ENCODE measurements at places on chromosomes 2 and 18.

DNA sequence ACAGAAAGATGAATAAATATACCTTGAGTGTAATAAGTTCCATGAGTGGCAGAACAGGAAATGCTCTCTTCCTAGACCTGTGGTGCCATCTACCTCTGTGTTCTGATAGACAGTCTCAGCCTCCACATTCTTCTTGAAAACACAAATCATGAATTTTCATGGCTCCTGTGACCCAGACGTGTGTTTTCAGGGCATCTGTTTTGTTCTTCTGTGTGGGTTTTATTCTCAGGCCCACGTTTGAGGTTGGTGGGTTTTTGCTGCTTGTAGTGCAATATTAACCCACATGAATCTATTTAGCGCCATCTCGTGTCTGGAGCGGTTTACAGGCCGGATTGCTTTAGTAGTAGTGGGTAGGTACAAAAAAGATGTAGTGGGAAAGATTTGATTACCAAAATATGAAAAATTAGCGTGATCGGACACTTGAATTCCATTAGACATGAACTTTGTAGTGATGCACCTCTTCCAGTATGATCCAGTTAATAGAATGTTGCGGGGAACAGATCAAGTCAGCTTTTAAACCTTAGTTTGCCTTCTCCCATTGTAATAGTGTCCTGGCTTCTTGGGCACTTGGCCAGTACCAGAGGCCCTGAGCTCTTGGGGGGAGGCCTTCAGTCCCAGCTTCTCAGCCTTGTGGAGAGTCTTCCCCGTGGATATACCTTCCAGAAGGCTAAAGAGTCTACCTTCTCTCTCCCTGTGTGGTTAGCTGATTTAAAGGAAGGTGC, 256.5 kb downstream of the TPGS2 start:
- peak; percentile 7 for DNase-seq

DNA sequence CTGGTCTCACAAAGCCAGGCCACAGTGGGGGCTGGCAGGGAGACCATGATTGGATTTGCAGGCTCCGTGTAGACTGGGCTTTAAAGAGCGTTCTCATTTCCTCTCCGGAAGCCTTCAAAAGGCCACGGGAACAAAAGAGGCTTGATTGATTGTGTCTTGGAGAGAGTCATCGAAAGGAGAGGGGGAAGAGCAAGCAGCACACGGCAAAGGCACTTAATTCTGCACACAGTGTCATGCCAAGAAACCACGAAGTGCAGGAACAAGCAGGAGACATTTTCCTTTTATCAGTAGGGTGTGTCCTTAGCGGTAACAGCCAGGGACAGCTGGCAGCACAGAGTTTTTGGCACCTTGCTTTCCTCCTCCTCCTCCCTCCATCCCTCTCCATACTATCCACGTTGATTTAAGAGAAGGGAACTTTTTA, 47.7 kb downstream of the GLI2 start:
- no peak for DNase-seq

DNA sequence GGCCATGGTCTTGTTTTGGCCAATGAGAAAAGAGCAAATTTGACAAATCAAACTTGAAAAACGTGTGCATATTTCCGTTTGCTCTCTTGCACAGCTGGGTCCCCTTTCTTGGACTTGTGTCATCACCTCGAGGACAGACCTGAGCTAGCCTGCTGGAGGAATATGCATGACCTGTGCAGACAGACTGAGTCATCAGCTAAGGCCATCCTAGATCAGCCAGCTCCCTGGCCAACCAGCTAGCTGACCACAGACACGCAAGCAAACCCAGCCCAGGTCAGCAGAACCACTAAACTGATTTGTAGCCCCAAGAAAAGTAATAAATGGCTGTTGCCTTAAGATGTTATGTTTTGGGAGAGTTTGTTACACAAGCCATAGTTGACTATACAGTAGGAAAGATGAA, 61.3 kb upstream of the PAX3 start:
- no peak for DNase-seq

DNA sequence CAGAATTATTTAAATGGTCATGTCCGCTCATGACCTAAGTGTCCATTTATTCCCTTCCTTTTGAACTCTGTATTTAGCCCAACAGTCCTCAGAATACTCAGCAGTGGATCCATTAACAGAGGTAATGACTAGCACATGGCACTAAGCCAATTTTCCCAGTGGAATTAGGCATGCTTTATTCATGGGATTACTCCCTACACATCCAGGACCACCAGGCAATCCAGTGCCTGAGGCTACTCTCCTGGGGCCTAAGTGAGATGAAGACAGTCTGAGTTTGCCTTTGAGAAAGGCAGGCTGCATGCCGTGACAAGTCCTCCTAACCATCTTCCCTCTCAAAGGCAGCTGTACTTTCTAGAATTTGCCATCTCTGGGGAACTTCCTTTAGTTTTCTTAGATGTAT, 128.6 kb downstream of the SPOPL start:
- DNase-seq, result no peak

DNA sequence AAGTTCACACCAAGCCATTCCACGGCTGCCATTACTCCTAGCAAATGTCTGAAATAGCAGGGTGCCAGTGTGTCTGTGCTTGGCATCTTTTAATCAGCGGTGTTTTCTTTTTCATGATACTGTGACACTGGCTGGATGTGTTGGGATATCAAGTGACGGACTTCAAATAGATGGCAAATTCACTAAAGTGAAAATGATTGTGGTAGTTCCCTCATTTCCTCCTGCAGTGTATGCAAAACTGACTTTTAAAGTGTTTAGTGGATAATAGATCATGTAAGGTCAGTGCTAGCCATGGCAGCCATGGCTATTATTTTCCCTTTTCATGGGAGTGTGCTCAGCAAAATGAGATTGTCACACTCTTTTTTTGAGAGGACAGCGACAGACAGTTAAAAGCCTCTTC, 261.5 kb upstream of the SIX3 start:
- DNase-seq, result no peak

- no peak for DNase-seq
These were observed 274.5 kb downstream of the PIK3C3 start for GRCh38 chr18:42229211-42230210.

DNA sequence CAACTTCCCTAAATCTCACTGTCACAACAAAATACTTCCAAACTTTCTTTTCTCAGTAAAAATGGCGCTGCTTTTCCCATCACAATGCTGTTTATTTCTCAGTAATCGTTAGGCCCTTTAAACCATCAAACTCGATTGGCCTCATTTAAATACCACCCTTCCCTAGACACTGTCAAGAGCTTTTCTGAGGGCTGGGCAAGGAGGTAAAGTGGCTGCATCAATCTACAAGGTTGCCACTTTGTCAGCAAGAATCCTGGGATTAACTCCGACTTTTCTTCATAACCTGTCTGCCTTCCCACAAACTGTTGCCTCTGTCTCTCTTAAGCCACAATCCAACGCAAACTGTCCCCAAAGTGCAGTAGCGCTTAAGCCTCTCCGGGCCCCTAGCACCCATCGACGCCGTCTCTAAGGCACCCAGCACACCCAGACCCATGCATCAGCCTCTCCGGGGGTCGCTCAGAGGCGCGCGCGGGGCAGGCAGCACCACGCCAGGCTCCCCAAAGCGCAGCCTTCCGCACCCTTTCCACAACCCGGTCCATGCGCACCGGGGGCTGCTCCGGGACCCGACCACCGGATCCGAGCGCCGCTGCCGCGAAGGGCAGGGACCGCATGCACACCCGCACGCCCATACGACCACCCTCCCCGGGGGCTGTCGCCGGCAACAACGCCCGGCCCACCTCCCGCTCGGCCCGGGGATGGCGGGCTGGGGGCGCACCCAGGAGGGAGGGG, 683 bp downstream of the MBOAT2 start:
- peak; percentile 27 for DNase-seq

DNA sequence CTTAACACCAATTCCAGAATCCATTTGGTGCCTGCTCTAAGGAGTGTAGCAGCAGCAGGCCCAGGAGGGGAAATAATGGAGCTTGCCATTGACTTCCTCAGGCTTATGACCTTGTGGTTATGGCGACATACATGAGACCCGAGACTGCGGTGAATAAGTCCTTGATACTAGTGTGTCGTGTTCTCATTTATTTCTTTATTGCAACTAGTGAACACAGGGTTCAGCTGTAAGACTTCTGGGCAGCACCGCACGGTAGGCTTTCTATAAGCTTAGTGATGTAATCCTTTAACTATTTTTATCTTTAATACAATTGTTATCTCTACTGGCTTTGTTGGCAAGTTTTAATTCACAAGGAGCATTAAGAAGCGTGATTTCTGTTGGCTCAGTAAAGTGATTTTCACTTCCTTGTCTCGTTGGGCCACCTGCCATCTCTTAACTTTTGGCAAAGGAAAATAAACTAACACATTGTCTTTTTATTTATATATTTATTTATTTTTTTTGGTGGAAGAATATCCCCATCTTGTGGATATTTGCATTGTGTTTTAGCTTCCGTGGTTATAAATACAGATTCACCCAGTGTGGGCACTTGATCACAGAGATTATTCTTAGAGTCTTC, 139.8 kb downstream of the LTBP1 start:
- no peak for DNase-seq

GRCh38 chr18:75782204-75782603, 354.7 kb upstream of the SMIM21 start:
- no peak for DNase-seq

GRCh38 chr2:1773883-1774282, 29.6 kb upstream of the PXDN start:
- no peak for DNase-seq

- no peak for DNase-seq
These were observed 25.4 kb upstream of the CNTNAP5 start for GRCh38 chr2:123999681-124000080.

DNA sequence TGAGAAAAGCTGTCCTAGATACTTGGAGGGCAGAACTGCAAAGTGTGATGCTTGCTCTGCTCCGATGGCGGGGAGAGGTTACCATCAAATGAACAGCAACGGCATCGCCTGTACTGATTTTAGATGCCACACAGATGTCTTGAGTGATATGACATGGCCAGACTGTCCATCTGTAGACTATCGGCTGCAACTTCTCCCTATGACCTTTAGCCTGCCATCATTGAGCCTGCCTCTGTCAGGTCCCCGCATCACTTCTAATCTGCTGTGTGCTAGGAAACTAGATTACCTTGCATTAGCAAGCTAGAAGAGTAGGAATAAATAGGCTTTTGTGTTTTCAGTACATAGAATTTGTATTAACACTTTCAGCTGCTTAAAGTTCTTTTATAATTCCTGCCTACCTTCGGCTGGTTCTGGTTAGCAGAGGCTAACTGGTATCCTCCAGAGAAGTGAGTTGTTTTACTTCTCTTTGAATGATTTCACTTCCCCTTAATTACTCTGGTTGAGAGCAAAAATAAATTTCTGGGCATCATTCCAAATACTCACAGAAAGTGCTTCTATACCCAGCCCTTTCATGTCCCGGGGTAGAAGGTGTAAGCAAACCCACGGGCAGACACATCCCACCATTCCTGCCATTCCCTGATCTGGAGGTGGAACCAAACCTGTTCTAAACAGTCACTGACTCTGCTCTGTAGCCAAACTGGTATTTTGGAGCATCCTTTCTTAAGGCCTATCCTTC, 24.0 kb downstream of the GAREM2 start:
- no peak for DNase-seq

DNA sequence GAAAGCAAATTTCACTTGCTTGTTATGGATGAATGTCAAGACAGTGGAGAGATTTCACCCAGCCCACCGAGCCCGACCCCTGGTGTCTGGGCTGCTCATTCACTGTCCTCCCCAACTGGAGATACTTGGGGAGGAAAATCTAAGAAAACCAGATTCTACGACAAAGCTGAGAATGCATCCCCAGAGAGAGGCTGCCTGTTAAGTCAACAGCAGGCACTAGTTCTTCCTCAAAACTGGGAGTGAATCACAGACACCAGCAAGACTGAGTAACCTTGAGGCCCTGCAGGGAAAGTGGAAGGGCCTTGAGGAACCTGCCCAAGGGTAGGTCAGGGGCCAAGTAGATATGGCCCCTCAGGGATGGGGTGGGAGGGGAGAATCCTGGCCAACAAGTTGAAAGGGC, 34.2 kb upstream of the MLPH start:
- DNase-seq, result no peak

- DNase-seq, result no peak
These were observed 85.2 kb downstream of the SLC4A10 start for GRCh38 chr2:161709428-161709827.

DNA sequence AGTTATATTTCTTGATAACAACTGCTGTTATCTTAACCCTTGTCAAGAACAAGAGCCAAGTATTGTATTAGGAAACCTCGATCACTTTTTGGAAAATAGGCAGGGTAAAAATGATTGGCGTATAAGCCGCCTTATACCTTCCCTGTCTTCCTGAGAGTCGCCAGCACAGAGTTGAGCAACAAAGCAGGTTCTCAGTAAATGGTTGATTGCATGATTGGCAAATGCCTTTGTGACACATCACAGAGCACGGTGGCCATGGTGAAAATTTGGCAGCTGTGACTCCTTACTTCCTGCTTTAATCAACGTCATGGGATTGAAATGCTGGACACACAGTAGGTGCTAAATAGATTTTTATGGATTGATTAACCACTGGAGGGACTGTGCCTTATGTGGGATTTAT, 3.9 kb upstream of the KLHL29 start:
- peak; percentile 56 for DNase-seq

DNA sequence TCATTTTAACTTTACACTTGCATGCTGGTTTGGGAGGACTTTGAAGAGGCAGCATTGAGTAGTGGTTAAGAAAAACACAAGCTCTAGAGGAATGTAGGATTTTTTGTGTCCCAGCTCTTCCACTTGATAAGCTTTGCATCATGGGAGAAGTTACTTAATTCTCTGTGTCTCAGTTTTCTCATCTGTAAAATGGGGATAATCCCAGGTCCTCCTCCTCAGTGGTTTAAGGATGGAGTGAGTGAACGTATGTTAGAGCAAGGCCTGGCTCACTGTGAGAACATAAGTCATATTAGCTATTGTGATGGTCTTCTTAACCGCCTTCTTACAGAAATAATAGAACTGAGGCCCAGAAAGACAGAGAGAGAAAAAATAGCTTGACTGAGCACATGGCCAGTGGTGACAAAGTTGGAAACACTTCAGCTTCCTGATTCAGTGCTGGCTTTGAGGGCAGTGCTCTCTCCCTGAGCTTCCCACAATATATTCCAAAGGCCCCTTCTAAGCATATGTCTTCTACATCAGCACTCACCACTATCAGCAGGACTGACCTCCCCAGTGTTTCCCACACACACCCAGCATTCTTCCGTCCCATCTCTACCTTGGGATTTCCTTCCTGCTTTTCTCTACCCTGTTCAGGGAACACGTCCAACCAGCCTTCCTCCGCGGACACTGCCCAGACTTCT, 214.9 kb upstream of the TNP1 start:
- no peak for DNase-seq

- no peak for DNase-seq
These were observed 6.5 kb upstream of the MAL start for GRCh38 chr2:95018861-95019550.

GRCh38 chr2:167832868-167833287, 414.5 kb downstream of the STK39 start:
- DNase-seq, result no peak
